ENCODE measurements at places on chromosomes 3 and 15.

DNA sequence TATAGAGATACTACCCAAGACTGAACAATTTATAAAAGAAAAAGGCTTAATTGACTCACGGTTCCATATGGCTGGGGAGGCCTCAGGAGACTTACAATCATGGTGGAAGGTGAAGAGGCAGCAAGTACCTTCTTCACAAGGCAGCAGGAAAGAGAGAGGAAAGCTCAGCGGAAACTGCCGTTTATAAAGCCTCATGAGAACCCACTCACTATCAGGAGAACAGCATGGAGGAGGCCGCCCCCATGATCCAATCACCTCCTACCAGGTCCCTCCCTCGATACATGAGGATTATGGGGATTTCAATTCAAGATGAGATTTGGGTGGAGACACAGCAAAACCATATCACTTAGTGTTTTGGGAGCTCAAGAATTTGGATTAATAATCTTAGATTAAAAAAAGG lies 240.2 kb downstream of the UACA start:
- DNase-seq = no peak

DNA sequence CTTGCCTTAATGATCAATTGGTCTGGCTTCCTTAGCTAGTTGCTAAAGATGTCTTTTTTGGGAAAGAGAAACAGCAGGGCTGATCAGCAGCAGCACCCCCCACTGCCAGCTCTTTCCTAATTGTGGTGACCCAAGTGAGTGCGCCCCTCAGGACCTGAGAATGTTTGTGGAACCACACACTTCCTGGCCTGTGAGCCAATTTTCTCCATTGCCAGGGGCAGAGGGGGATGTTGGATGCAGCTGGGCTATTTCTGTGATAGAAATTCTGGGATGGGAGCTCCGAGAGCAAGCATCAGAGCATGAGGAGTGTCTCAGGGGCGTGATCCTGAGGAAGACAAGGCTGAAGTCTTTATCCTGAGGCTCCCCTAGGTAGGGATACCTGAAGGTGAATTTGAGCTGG lies 66.6 kb downstream of the CLDN11 start:
- no peak for DNase-seq

DNA sequence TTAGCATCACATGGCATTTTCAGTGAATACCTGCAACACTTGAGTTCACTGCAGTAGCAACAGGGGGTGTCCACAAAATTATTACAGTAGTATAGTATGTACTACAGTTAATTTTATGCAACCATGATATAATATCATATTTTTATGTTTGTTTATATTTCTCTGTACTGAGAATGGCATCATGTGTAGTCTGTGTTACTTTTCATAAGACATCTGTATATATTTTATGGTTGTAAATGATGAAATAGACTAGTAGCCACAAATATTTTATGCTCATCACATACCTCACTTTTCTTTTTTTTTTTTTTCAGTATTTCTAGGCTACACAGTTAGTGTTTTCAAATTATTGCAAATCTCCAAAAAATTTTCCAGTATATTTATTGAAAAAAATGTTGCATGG lies 22.4 kb downstream of the PHLDB2 start:
- no peak for DNase-seq

- no peak for DNase-seq
Observed at GRCh38 chr3:148230473-148230872, 467.2 kb upstream of the AGTR1 start.

- DNase-seq = no peak
Observed at GRCh38 chr3:108412121-108412750, 98.2 kb downstream of the MYH15 start.

GRCh38 chr3:188064831-188065493 lies 89.0 kb upstream of the LPP start:
- no peak for DNase-seq

GRCh38 chr15:67827562-67828277 lies 2.4 kb downstream of the SKOR1 start:
- DNase-seq = no peak

GRCh38 chr3:107271787-107272387 lies 105.4 kb upstream of the CCDC54 start:
- peak; percentile 6 for DNase-seq

DNA sequence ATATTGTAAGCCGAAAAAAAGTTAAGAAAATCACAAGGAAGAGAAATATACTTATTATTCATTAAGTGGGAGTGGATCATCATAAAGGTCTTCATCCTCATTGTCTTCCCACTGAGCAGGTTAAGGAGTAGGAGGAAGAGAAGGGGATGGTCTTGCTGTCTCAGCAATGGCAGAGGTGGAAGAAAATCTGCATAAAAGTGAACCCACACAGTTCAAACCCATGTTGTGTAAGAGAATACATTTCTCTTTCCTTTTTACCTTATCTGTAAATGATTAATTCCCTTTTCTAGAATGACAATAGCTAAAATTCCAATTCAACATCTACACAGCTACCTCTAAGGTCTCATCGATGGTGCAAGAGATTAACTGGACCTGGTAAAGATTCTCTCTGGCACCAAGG lies 904.6 kb downstream of the EPHA3 start:
- no peak for DNase-seq

GRCh38 chr3:36993326-36994283 lies at the start of gene MLH1:
Gene MLH1, plus strand, starts transcription at chr3:36993518. Its CDS starts 30 bp downstream, at chr3:36993548.
- DNase-seq = peak; percentile 57

DNA sequence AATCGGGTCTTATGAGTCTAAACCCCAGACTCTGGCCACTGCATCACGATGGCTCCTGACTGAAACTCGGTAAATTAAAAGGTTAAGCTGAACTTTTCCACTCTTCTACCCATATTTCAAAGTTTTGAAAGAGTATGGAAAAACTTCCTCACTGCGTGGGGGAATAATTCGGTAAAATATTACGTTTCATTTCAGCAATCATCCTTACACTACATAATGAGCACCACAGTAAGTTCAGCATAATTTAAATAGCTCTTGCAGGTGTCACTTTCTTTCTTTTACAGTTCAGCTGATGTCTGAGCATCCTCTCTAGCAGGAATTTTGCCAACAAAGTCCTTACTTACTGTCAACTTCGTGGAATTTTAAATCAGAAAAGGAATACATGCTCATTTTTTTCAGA lies 17.5 kb downstream of the SRGAP3 start:
- no peak for DNase-seq

- DNase-seq = no peak
Observed at GRCh38 chr3:106183762-106184391, 315.1 kb upstream of the CBLB start.

- no peak for DNase-seq
Observed at GRCh38 chr3:37183375-37183831, 9.0 kb upstream of the LRRFIP2 start.

- DNase-seq = no peak
Observed at GRCh38 chr15:84016371-84016770, 219.2 kb upstream of the GOLGA6L4 start.

- DNase-seq = no peak
Observed at GRCh38 chr3:142818651-142819050, 70.2 kb downstream of the PCOLCE2 start.

DNA sequence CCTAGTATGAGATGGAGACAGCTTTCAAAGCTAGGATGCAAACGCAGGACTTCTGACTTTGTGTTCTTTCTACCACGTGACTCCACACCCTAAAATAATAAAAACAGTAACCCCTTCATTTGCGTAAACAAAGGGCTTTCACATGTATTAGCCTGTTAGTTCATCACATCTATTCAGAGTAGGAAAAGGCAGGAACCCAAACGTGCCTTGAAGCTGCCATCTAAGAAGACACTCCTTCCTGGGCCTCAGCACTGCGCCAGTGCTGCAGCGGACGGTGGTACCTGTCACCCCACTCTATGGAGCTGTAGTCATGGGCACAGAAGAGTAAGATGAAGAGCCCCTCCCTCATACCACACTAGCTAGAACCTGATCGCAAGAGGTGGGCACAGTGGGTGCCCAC lies 34.3 kb downstream of the PLD1 start:
- no peak for DNase-seq

GRCh38 chr15:57094321-57095257 lies 176.1 kb downstream of the TCF12 start:
- DNase-seq = no peak

GRCh38 chr3:193053046-193053435 lies 135.4 kb upstream of the MB21D2 start:
- DNase-seq = no peak

DNA sequence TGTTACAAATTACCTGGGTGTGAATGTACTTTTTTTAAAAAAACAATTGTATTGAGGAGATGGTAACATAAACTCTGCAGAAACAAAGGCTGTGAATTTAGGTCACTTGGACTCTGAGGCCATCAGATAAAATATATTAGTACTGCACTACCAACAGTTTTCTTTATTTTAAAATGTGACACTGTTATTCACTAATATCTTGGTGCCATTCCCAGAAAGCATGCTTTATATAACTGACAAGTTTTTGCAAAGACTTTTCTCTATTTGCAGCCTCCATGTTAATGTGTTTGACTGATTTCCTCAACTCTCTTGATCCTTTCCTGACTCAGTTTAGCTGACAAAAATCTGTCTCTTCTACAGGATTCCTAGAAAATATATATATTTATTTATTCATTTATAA lies 26.5 kb upstream of the ACTL6A start:
- DNase-seq = no peak

DNA sequence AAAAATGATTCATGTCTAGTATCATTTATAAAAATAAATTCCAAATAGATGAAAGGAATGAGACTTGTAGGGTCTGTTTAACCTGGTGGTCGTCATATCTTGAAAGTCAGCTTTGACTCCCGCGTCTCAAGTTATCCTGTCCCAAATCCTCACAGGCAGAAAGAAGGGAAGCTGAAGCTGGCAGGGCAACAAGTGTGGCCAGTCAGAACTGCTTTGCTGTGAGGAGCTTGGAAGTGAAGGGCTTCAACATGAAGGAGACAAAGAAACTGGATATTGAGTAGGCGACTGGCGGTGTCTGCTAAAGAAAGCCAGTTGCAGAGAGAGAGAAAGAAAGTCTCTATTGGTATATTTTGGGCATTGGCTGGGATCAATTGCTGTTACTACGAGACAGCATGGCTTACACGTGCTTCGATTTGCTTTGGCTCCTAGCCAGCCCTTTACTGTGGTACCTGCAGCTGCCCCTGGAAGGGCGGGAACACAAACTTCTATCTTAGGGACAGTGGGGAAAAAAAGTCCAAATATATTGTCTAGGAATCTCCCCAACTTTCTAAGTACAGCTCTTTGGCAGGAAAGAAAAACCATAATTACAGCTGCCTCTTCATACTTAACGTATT lies 107.2 kb downstream of the CHST2 start:
- no peak for DNase-seq

DNA sequence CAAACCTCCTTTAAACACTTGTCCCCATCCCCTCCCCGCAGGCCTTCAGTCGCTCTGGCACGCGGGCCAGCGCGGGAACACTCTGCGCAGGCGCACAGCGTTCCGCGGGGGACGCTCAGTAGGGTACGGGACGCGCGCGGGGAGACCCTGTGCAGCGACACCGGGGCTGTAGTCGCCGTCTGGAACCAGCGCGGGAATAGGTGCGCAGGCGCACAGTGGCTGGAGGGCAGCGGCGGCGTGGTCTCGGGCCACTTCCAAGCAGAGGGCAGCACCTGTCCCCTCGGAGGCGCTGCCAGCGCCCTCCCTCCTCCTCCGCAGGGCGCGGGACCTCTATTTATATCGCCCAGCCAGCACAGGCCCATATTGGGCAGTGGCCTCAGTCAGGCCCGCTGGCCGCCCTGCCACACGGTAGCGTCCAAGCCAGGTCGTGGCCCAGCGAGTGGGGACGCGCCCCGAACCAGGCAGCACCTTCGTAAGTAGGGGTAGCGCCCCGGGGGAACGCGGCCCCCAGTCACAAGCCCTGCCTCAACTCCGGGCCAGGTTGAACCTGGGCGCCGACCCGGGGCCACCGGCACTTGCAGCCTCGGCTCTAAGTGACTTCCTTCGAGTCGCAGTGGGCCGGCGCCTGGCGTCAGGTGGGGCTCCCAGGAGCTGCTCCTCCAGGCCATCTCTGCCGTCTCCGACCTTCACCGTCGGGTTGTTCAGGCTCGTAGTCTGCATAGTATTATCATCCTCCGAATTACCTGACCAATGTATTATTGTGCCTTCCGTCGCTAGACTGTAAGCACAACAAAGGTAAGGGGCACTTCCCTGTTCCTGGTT lies at the start of gene KBTBD12:
Gene KBTBD12, plus strand, starts transcription at position 118 of the 822 bp plus-strand sequence. CDS start 7,830 bp downstream, outside the sequence.
- no peak for DNase-seq

GRCh38 chr15:70274255-70274880 lies 176.7 kb upstream of the TLE3 start:
- DNase-seq = no peak

- DNase-seq = no peak
Observed at GRCh38 chr3:105402287-105402801, 35.6 kb downstream of the ALCAM start.

GRCh38 chr3:54331341-54331740 lies 209.0 kb downstream of the CACNA2D3 start:
- DNase-seq = no peak

DNA sequence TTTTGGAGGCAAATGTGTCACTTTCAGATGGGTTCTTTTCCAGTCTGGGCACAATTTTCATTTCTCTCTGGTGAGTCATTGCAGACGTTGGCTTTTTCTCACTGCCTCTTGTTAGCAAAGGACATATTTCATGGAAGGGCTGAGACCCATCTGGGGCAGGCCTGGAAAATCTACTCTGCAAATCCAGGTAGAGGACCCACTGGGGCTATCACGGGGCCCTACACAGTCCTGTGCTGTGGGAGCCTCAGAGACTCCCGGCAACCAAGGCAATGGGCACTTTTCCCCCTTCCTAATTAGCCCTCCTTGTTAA lies 58.0 kb downstream of the HRH1 start:
- DNase-seq = no peak

DNA sequence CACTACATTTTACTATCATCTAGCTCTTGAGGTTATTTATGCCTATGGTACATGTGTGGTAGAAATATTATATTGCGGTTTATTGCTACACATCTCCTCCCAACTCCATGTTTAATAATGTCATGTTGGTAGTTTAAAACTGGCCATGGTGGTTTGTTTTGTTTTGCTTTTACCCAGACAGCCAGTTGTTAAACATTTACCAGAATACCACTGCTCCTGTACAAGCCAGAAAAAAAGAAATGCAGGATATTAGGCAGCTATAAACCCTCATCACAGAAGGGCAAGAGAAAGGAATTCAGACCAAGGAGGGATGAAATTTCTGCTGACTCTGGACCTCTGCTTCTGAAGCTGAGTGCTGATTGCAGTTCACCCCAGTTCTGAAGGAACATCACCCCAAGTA lies 451.8 kb upstream of the IL12A start:
- no peak for DNase-seq

DNA sequence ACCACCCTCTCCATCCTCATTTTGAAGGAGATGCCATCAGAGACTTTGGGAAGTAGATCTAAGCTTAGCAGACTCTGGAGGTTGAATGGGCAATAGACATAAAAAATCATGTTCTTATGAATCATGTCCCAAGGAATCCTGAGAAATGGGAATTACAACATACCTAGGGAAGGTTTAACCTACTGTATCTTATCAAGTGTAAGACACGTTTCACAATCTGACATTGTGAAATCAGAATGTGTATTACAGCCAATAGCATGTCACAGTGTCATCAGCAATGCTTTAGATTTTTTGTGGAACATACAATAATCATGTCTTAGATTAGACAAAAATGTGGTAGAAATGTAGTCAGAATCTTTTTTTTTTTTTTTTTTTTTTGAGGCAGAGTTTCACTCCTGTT lies 332.4 kb upstream of the TLE3 start:
- DNase-seq = no peak

GRCh38 chr15:55742498-55742926 lies 440 bp downstream of the PRTG start:
- no peak for DNase-seq

GRCh38 chr3:171333784-171334464 lies 126.3 kb downstream of the TNIK start:
- no peak for DNase-seq

All from GM19239 (cell line).